Adipocyte (in vitro differentiated cells): ENCODE measurements at places on chromosomes 5 and 9.
A peak's percentile ranks its signal among the peaks of the same experiment; 100 is the strongest.

- no peak for DNase-seq
Observed at GRCh38 chr5:61020415-61020814, 75.4 kb downstream of the NDUFAF2 start.

- no peak for DNase-seq
Observed at GRCh38 chr5:137666901-137667300, 69.0 kb downstream of the KLHL3 start.

DNA sequence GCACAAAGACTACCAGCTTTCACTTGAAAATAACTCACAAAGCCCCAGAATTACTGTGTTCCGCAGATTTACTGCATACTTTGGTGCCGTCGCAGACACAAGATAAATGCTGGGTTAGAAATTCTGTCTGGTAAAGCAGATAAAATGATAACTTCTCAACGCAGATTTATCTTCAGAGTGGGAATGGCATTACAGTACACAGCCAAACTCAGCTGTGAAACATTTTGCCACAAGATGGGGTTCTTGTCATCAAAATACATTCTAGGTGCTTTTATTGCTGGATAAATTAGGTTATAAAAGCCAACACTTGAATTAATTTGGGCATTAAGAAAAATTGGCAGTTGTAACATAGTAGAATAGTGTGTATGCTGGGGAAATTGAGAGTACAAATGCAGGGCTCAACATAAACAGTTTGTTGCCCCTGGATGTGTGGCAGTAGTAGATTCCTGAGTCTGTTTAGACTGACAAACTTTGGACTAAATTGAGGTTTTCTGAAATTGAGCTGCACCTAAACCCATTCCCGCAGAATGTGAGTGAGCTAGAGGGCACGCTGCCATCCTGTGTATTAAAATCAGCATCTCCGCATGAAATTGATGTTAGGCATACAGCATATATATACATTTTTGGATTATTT lies 61.1 kb downstream of the LMNB1 start:
- DNase-seq: peak; percentile 60

- peak; percentile 86 for DNase-seq
Observed at GRCh38 chr5:180470966-180471582, 23.1 kb upstream of the CNOT6 start.

DNA sequence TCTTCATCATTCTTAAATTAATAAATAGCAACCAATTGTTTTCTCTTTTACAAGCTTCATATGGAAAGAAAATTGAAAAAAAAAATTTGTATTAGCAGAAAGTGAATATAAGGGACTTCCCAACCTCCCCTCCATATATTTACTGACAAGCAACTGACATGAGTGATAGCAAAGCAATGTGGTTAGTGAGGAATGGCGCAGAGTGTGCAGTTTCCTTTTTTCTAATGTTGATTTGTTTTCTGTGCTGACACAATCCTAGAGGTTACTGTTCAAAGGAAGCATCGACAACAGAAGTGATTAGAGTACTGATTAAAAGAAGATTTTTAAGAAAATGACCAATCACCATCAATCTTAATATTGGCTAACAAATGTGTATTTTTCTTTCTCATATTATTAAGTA lies 1.7 kb upstream of the PTGER4 start:
- no peak for DNase-seq

DNA sequence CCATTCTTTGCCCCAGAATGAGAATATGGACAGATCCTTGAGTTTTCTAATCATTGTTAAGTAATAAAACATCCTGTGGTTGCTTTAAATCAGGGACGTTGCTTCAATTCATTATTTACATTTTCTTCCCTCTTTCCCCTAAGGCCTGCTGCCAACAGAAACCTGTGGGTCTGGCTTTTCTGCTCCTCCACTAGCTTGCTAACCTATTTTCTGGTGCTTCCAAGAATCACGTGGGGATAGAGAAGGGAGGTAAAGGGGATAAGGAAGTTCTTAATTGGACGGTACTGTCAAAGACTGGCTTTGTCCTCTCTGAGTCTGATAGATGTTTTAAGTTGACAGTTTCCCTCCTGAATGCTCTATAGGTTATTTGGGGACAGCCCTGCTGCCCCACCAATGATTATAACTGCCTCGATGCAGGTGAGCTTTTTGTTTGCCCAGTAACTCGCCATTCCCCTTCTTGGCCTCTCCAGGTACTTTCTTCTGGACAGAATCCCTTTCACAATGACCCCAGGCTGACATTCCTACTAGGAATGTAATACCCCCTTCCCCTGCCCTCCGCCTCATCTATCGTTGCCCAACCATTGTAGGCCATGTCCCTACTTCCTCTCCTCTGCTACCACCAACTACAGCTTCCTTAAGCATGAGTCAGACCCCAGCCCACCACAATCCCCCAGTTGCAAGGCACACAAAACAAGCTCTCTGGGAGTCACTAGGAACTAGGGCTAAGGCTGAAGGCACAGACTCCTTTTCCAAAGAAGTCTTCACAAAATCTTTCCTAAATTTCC lies 19.9 kb upstream of the CPEB4 start:
- DNase-seq: no peak
